ENCODE measurements at places on chromosomes 2 and 18. TPM values are rescaled to one million over a fixed set of nuclear protein-coding genes. Genes with fewer than 3 reads are reported as not detected.

POU3F3 gene
- not detected for total RNA-seq

TBR1 gene
- not detected for total RNA-seq

ZSWIM2 gene
- total RNA-seq, result not detected

GATA6 gene
- not detected for total RNA-seq

MARCO gene
- total RNA-seq, result not detected

ZNF892 gene
- total RNA-seq, result 2.7 TPM

CCDC74B gene
- 4.1 TPM for total RNA-seq

CYTIP gene
- 610 TPM for total RNA-seq

REG3G gene
- total RNA-seq, result not detected
